ENCODE measurements at places on chromosomes 7 and 10.

DNA sequence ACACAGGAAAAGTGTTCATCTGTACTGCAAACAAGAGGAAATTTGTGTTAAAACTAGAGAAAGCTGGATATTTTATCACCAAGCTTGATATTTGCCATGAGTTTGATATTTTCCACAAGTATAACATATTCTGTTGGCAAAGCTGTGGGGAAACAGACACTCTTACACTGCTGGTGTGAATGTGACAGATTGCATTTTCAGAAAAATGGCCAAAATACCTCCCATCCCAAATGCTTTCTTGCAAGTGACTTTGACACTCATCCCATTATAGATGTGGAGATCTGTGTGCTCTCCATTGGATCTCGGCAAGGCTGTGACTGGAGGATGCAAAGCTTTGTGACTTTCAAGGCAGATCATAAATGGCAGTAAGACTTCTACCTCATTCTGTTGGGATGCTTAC lies 30.5 kb downstream of the ZNF713 start:
- no peak for DNase-seq

GRCh38 chr10:63434866-63435854 lies 30.6 kb downstream of the JMJD1C start:
- no peak for DNase-seq

GRCh38 chr10:116147147-116147905 lies 125.7 kb downstream of the GFRA1 start:
- no peak for DNase-seq

GRCh38 chr7:130338233-130338632 lies 6.4 kb upstream of the CPA5 start:
- DNase-seq: no peak

GRCh38 chr10:123245264-123245663 lies 91.1 kb downstream of the BUB3 start:
- DNase-seq: no peak

DNA sequence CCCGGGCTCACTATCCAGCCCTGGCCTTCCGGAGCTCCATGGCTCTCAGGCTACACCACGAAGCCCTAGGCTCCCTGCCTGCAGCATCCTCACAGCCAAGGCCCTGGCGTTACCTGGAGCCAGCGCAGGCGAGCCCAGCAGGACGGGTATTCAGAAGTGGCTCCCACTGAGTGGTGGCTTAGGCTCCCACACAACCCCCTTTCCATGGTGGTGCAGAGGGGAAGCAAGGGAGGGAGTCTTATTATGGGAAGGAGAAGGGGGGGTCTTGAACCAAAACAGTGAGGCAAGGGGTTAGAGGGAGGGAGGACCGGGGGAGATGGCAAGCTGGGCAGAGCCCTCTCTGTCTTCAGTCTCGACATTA lies 29.6 kb upstream of the NDST2 start:
- DNase-seq: no peak

GRCh38 chr7:29496355-29497020 lies 67.1 kb upstream of the PRR15 start:
- no peak for DNase-seq

- DNase-seq: no peak
These were observed 122.9 kb upstream of the BET1 start for GRCh38 chr7:94127026-94127425.

DNA sequence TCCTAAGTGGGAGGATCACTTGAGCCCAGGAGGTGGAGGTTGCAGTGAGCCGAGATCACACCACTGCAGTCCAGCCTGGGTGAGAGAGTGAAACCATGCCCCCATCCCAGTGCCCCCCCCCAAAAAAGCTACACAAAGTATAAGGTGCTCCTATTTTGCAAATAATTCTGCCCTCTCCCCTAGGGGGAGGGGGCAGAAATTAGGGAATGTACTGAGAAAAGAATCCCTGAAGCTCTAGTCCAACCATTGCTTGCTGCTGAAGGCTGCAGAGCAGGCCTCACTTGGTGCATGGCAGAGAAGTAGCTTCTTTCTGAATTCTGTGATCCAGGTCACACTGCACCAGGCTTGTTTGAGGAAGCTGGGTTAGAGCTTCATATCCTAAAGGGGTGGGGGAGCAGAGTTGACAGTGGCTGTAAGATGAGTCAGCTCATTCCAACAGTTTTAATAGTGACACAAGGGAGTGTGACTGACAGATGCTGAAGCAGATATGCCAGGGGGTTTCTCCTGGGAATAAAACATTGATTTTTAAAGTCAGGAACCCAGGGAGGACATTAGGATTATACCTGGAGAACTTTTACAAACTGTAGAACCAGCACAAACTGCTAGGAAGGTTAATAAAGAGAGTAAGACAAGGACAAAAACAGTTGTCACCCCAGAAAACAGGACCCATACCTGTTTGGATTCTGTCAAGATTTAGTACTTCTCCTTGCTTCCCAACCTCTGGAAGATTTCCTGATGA lies 32.8 kb upstream of the STRIP2 start:
- no peak for DNase-seq

- DNase-seq: no peak
These were observed 168.9 kb downstream of the SLIT1 start for GRCh38 chr10:97016728-97017473.

- DNase-seq: no peak
These were observed 73.0 kb upstream of the ADRB1 start for GRCh38 chr10:113970641-113971040.

- no peak for DNase-seq
These were observed 19.5 kb upstream of the HERPUD2 start for GRCh38 chr7:35714407-35714806.

DNA sequence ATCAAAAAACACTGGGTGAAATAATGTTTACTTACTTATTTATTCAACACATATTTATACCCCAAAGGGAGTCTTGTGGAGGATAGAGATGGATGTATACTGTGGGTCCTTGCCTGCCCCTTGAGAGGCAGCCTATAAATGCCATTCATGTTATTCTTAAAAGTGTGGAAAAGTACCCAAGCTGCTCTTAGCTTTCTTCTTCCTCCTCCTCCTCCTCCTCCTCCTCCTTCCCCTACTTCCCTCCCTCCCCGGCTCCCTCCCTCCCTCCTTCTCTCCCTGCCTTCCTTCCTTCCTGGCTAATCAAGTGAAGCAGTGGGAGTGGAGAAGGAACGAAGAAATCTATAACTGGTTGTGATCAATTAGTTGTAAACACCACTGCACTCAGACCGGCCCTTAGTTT lies 21.2 kb upstream of the IGF2BP3 start:
- DNase-seq: no peak

DNA sequence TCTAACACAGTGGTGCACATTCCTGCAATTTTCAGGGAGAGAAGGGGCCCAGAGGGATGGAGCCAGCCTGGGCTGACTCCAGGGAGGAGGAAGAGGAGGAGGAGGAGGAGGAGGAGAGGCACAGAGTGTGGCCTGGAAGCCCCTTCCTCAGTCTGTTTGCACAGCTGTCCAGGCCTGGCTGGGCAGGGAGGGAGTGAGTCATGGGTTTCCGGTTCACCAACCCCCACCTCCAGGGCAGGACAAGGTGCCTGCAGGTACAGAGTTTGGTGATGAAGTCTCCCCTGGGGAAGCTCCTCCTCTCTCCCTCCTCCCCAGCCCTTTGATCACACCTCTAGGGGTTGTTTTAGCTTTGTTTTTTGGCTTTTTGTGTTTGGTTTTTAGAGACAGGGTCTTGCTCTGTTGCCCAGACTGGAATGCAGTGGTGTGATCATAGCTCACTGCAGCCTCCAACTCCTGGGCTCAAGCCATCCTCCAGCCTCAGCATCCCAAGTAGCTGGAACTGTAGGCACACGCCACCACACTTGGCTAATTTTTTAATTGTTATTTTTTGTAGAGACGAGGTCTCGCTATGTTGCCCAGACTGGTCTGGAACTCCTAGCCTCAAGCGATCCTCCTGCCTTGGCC lies 77.5 kb upstream of the CUX1 start:
- no peak for DNase-seq

- no peak for DNase-seq
These were observed 134.0 kb downstream of the SNX10 start for GRCh38 chr7:26425655-26426054.

DNA sequence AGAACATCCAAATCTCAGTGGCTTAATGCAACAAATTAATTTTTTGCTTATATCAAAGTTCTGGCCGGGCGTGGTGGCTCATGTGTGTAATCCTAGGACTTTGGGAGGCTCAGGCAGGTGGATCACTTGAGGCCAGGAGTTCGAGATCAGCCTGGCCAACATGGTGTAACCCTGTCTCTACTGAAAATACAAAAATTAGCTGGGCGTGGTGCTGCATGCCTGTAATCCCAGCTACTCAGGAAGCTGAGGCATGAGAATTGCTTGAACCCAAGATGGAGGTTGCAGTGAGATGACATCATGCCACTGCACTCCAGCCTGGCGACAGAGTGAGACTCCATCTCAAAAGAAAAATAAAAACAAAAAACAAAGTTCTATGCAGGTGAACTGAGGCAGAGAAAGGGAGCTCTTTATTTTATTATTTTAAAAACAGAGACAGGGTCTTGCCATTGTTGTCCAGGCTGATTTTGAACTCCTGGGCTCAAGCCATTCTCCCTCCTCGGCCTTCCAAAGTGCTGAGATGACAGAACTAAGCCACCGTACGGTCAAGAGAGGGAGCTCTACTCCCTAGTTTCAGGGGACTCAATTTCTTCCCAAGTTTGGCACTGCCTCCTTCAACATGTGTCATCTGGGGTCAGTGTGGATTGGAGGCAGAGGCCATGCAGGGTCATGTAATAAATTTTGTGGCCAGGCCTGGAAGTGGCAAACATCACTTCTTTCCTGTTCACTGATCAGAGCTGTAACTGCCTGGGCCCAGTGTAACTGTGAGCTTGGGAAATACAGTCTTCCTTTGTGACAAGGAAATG lies 2.4 kb downstream of the ADCK2 start:
- no peak for DNase-seq

GRCh38 chr10:5611899-5612680 lies 54.3 kb downstream of the ASB13 start:
- DNase-seq: no peak

Measured in activated CD4-positive, alpha-beta T cell treated with anti-CD3 and anti-CD28 coated beads for 24 hours (primary cell).